Vagina (tissue), 2 donors: ENCODE measurements at places on chromosomes 13 and 19.

- no peak for DNase-seq
Measured at GRCh38 chr13:106517109-106517847, 18.2 kb downstream of the EFNB2 start.

DNA sequence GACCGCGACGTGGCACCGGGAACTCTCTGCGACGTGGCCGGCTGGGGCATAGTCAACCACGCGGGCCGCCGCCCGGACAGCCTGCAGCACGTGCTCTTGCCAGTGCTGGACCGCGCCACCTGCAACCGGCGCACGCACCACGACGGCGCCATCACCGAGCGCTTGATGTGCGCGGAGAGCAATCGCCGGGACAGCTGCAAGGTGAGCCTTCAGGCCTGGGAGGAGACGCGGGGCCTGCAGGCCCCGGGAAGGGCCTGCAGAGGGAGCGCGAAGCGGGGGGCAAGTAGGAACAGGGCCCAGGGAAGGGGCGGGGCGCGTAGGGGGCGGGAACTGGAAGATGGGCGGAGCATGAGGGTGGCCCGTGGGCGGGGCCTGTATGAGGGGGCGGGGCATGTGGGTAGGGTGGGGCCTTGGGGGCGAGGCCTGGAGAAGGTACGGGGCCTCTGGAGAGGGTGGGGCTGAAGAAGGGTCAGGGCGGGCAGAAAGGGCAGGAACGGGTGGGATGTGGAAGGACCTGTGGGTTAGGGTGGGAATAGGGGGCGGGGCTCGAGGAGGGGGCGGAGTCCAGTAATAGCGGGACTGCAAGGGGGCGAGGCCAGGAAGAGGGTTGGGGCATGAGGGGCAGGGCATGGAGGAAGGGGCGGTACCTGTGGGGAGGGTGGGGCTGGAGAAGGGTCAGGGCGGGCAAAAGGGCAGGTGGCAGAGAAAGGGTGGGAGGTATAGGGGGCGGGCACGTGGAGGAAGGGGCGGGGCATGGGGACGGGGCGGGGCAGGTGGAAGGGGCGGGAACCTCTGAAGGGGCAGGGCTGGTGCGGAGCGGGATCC, 2.5 kb downstream of the CFD start:
- no peak for DNase-seq

DNA sequence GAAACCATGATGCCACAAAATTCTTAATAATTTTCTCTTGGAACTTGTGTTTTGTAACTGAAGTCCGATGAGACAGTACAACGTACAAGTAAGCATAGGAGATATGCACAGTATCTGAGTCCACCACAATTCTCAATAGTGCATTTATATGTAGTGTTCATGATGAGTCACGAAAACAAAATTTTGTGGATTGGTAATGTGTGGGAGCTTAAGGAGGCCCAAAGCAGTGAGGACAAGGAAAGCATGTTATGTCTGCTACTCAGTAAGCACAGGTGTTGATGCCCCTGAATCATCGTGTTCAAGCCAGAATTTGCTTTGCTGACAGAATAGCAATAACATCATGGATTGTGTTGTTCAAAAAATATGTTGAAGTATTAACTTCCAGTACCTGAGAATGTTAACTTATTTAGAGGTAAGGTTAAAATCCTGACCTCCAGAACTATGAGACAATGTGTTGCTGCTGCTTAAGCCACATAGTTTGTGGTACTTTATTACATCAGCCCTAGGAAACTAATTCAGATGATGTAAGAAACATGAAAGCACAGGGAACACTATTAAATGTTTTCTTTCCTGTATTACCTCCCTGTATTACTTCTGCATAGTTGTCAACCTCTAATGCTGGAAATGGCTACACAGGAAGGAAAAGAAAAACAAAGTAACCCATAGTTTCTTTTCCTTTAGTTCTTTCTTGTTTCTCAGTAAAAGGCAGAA, 201.3 kb downstream of the SLITRK6 start:
- DNase-seq: no peak

- no peak for DNase-seq
Measured at GRCh38 chr13:83883061-83883523, 818 bp upstream of the SLITRK1 start.
